ENCODE measurements at places on chromosomes 2 and 18. TPM values are rescaled to one million over a fixed set of nuclear protein-coding genes. Genes with fewer than 3 reads are reported as not detected.

PAIP2B gene
- total RNA-seq = 1.2 TPM

SGPP2 gene
- not detected for total RNA-seq

SLC38A11 gene
- total RNA-seq = not detected

PSMA8 gene
- not detected for total RNA-seq

KIAA2012 gene
- not detected for total RNA-seq

ACP1 gene
- 110 TPM for total RNA-seq

PDE11A gene
- 0.27 TPM for total RNA-seq

HOXD13 gene
- total RNA-seq = not detected

KCNG3 gene
- total RNA-seq = under 0.01 TPM

CYP26B1 gene
- total RNA-seq = 0.53 TPM

CROCC2 gene
- not detected for total RNA-seq

SLC5A7 gene
- total RNA-seq = not detected

SLC20A1 gene
- 151 TPM for total RNA-seq

TBR1 gene
- under 0.01 TPM for total RNA-seq

FLACC1 gene
- 2.3 TPM for total RNA-seq

GPR17 gene
- not detected for total RNA-seq

DTNA gene
- 19.8 TPM for total RNA-seq

LRRTM4 gene
- not detected for total RNA-seq

NYAP2 gene
- total RNA-seq = not detected

ADGRF3 gene
- total RNA-seq = 0.14 TPM

IL1RL1 gene
- total RNA-seq = 159 TPM

TLK1 gene
- total RNA-seq = 24.3 TPM

SRD5A2 gene
- under 0.01 TPM for total RNA-seq

CFC1 gene
- total RNA-seq = not detected

LYG2 gene
- total RNA-seq = not detected

RPRM gene
- not detected for total RNA-seq

FAM136A gene
- 56.4 TPM for total RNA-seq

VWA3B gene
- total RNA-seq = not detected

STPG4 gene
- total RNA-seq = 0.13 TPM

DQX1 gene
- total RNA-seq = 0.13 TPM

ZNF892 gene
- 6.4 TPM for total RNA-seq

DLGAP1 gene
- 0.27 TPM for total RNA-seq

SERPINE2 gene
- 7.8 TPM for total RNA-seq

AOX1 gene
- 8.6 TPM for total RNA-seq

PELI1 gene
- 32.5 TPM for total RNA-seq

GLB1L gene
- total RNA-seq = 5.0 TPM

SCG2 gene
- total RNA-seq = not detected

UGT1A4 gene
- total RNA-seq = not detected

LIMS4 gene
- 11.6 TPM for total RNA-seq

AGXT gene
- total RNA-seq = not detected

KIF1A gene
- not detected for total RNA-seq

ARHGAP15 gene
- not detected for total RNA-seq

FRZB gene
- total RNA-seq = not detected

ERICH2 gene
- not detected for total RNA-seq

COL4A4 gene
- 0.93 TPM for total RNA-seq

SCRN3 gene
- 29.8 TPM for total RNA-seq

MAPK4 gene
- total RNA-seq = not detected

UGT1A8 gene
- not detected for total RNA-seq

SOX11 gene
- total RNA-seq = not detected

POTEC gene
- total RNA-seq = not detected

CAD gene
- total RNA-seq = 46.7 TPM

SCYGR4 gene
- not detected for total RNA-seq

NCKAP1 gene
- 301 TPM for total RNA-seq

Data from thoracic aorta endothelial cell (primary cell).